ENCODE measurements at places on chromosomes 5 and 9.

DNA sequence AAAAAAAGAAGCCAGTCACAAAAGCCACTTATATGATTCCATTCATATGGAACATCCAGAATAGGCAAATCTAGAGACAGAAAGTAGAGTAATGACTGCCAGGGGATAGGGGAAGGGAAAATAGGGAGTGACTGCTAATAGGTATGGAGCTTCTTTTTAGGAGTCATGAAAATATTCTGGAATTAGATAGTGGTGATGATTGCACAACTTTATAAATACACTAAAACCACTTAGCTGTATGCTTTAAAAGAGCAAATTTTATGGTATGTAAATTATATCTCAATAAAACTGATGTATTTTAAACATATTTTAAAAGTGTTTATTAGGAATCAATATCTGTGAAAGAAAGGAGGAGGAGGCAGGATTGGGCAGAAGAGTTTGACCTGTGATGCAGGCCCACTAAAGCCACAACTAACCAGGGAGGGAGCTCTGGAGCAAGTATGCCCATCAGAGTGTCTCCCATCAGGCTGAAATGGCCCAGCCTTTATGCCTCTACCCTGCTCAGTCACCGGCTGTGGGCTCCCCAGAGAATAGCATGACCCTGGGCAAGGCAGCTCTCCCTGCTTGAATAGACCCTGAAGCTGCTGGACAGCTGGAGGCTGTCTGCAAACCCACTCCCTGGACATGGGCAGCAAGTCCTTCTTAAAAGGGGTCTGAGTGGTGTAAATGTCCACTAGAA is 96.0 kb upstream of the SLC44A1 start:
- DNase-seq = no peak

DNA sequence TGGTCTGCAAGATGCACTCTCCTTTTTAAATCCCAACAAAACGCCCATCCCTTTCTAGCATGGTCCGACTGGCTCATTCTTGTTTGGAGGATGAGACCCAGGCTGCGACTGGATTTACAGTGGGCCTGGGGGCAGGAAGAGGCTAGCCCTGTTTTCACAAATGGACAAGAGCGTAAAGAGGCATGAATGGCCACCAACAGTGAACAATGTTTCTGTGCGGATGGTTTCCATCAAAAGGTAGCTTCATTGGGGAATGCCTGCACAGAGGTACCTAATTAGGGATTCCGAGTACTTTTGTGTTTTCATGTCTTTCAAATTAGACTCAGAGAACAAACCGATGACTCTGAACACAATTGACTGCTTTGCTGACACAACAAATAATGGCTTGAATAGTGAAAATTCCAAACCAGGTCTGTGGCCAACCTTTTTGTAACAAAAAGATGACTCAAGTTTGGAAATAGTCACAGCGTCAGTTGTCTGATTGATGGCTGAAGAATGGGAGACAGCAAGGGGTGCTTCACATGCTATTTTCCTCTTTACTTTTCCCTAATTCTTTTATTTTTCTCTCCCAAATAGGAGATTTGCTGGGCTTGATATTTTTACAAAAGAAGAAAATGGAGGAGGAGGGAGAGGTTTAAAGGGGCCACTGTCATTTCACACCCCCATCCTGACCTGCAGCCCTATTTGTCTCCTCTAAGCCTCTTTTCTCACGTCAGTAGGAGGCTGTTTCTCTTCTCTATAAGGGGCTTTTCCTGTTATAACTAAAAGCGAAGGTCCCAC is 208.1 kb upstream of the S1PR3 start:
- DNase-seq = peak; percentile 31

GRCh38 chr9:96088510-96088909 is 213.0 kb downstream of the ERCC6L2 start:
- no peak for DNase-seq

DNA sequence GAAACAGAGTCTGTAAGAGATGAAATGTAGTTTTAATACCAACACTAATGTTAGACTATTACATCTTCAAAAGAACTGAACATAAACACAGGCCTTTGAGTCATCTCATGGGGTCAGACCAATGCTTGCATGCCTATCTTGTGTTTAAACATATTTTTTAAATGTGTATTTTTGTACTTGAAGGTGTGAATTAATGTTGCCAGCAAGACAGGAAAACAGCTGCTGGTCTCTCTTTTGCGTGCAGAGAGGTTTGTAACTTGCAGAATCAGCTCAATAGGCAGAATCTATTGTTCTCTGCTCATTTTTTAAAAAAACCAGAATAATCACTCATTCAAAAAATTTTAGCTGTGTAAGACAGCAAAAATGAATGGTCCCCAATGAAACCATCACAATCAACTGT is 180.2 kb downstream of the ALDH1A1 start:
- no peak for DNase-seq

DNA sequence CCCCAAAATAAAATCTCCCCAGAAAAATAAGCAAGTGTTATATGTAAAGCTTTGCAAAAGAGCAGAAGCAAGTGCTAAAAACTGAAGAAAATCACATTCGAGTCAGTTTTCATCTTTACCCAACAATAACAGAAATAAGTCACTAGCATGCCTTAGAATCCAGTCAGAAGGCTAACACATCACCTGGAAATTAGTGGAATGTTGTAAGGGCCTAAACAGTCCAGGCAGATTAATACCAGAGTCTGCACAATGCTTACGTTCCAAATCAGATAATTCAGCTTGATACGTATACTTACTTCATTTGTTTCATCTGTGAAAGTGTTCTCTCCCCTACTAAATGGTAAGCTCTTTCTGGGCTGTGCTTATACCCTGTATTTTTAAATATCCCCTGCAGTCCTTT is 42.7 kb downstream of the SUSD1 start:
- peak; percentile 60 for DNase-seq

- DNase-seq = no peak
These were observed 249.5 kb downstream of the ISL1 start for GRCh38 chr5:51632793-51633192.

DNA sequence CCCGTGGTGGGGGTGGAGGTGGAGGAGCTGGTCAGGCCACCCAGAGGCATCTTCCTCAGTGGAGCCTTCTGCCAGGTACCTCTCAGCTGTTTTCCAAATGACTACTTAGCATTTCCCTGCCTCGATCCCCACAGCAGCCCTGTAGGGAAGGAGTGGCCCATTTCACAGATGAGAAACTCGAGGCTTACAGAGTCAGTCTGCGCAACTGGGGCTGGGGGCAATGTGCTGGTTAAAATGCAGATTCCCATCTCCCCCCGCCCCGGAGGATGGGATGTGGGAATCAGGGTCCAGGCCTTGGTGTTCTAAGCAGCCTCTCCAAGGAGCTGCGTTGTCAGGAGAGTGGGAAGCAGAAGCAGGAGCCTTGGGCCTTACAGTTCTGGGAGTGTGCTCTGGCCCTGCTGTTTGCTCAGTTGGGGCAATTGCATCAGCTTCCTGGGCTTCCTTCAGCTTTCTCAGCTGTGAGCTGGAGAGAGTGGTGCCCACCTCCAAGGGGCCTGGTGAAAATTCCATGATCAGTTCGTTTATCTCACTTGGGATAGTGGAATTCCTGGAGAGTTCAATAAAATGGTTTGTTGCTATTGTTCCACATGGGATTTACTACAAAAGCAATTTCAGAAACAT is 19.4 kb downstream of the ERGIC1 start:
- DNase-seq = no peak

- no peak for DNase-seq
These were observed 142.8 kb upstream of the IRX2 start for GRCh38 chr5:2894316-2894715.

DNA sequence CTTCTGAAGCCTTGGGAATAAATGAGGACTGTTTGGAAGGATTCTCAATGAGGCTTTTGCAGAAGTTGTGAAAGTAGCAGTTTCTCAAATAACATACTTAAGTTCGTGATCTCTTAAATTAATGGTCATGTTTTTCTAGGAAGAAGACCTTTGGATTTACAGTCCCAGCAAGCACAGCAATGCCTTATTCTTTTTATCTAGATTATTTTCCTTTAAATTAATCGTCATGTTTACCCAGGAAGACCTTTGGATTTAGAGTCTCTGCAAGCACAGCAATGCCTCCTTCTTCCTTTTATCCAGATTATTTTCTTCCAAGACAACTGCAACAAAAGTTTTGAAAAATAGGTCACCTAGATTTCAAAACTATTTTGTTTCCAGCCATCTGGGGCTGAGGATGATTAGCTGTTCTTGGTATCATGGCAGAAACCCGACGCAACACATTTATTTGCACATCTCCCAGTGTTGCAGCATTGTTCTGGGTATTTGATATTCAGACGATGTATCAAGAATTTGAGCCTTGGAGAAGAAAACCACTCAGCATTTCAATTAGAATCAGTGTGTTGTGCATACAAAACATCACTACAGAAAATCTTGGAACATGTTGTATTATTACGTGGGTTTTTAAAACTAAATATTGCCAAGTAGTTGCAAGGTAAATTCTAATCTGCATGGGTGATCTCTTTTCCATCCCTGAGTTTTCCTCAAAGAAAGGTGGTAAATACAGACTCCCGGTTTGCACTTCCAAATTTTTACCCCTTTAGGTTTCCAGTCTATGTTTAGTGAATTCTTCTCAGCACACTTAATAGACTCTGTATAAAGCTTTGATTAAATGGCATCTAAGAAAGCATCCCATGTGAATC is 50.9 kb downstream of the JAKMIP2 start:
- no peak for DNase-seq

DNA sequence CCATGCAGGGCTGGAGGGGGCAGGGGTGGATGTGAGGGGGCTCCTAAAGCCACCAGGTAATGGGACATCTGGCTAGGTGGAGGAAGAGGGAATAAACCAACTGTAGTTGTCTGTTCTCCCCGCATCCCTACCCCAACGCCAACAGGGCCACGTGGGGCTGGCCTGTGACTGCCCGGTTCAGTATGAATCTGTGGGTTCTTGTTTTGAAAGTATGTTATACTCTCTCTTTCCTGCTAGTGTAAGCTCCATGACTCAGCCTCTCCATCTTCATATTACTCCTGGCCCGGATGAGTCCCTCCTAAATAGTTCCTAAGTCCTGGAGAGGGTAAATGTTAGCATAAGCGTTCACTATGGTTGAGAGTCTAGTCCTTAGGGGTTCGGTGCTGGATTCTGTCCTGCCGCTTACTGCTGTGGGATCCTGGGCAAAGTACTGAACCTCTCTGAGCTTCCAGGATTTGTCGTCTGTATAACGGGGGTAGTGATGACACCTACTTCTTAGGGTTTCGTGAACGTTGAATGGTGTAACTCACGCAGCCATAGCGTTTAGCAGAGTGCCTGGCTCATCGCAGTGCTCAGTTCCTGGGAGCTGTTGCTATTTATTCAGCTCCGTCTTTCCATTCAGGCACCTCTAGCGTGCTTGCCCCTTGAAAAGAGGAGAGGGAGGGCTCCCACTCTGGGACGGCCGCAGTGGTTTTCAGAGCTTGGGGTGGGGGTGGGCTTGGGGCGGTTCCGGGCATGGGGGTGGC is 28.8 kb downstream of the LHX2 start:
- DNase-seq = no peak

- DNase-seq = no peak
These were observed 1.0 kb downstream of the KLF9 start for GRCh38 chr9:70413464-70413798.

- no peak for DNase-seq
These were observed 8.3 kb upstream of the TIFAB start for GRCh38 chr5:135460246-135461033.

DNA sequence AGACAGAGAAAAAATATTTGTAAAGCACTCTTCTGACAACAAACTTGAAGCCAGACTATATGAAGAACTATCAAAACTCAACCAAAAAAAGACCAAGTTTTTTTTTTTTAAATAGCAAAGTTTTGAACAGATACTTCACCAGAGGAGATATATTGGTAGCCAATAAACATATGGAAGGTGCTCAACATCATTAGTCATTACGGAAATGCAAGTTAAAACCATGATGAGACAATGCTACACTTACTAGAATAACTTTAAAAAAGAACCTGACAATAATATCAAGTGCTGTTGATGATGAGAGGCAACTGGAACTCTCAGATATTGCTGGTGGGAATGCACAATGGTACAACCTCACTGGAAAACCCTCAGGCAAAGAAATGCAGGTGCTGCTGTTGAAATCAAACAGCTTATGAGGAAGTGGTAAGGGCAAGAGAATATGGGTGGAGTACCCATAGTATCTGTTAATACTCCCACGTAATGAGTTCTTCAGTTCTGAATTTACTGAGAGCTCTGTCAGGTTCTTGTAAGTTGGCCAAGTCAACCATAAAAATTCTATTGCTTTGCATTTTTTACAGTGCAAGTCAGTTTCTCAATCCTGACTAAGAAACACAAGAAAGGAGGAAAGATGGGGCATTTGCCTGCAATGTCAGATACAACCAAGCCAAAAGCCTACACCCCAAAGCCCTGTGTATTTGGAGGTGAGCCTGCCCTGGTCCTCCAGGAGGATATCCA is 87.3 kb upstream of the GNAQ start:
- DNase-seq = peak; percentile 51

DNA sequence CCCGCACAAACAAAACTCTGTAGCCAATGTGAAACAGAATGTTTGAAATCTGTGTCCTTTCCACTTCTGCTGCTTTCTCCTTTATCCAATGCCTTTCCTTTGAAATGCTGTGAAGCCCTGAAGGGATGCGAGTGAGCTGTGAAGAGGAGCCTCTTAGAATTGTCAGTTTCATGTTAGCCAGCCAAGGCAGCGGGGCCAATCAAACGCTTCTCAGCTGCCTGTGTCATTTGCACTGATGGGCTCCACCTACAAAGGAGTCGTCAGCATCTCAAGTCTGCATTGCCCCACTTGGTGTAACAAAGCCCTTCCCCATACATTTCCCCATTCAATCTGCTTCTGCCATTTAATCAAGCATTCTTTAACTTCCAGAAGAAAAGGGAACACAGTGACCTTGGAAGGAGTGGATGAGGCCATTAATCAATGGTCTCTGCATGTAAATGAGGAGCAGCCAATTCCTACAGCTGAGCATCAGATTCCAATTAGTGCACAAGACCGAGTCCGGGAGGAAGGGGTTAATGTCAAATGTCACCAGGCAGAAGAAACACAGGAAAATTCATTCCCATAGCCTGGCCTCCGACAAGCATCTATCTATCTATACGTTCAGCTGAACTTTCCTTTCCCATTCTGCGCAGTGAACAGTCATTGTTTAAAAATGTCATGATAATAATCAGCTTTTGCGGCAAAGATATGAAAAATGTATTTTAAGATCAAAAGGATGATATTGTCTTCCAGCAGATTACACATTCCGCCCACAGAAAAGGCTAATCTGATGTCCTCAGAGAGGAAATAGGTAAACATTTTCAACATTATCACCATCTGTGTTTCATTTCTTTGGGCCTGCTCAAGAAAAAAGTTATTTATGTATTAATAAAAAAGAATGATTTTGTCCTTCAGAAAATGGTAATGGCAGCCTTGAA is 154.6 kb downstream of the FSTL4 start:
- no peak for DNase-seq

DNA sequence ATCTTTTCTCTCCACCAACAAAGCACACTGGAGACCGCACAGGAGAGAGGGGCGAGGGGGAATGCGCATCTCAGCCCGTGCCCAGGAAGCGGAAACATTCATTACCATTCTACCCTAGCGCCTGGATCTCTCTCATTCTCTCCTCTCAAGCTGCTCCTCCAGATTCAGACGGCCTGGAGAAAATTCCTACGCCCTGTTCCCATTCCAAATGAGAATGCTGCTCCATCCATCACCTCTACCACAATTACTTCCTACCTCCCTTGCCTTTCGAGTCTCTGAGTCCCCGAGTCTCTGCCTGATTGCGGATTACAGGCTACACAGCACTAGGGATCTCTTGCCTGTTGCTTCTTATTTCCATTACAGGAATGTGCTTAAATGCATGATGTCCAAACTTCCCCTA is 6.7 kb downstream of the DDX31 start:
- DNase-seq = no peak

- no peak for DNase-seq
These were observed 107.4 kb downstream of the TUSC1 start for GRCh38 chr9:25570802-25571201.

- DNase-seq = peak; percentile 31
These were observed at the start of gene TMEFF1 for GRCh38 chr9:100472788-100473275. TSS of gene TMEFF1 (plus strand) at chr9:100473149. CDS start at chr9:100473545, 396 bp downstream.

Data from kidney tubule cell (primary cell).